Stimulated activated CD4-positive, alpha-beta T cell treated with anti-CD3 and anti-CD28 coated beads, TNF-alpha, amount 100 ng/mL, for 4 hours (primary cell): ENCODE measurements at places on chromosomes 1 and 21.

DNA sequence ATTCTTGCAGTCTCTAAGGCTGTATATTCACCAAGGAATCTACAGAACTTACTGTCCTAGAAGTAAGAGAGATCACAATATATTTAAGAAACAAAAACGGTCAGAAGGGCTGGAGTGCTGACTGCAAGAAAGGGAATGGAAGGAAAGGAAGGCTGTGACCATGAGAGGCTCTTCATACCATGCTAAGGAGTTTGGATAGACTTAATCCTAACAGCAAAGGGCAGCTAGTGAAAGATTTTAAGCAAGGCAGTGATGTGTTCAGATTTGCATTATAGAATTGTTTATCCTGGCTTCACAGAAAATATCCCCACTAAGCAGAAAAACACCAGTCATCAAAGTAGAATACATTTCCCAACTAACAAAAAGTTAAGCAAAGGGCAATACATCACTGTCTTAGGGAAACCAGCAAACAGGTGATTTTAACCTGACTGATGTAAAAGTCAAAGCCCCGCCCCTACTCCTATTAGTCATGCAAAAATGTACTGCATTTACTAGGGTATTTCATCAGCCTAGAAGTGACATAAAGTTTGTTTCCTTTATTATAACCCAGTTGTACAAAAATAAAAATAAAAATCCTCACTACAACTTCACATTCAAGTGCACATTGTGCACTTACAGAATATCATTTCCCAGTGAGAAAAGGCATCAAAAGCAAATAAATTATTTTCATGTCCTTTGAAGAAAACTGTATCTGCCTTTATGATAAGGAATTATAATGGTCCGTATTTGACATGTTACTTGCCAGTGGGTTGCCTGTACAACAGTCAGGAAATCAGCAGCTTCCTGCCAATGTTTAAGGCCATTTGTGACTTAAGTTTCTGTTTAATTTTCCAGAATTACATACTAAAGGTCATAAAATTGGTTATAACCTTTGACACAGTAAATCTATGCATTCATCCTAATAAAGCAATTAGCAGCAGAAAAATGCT, 17.2 kb downstream of the JAK1 start:
- DNase-seq = no peak

GRCh38 chr1:17915511-17916197, 160.5 kb downstream of the ACTL8 start:
- no peak for DNase-seq

GRCh38 chr1:64508629-64509028, 38.7 kb downstream of the CACHD1 start:
- no peak for DNase-seq

DNA sequence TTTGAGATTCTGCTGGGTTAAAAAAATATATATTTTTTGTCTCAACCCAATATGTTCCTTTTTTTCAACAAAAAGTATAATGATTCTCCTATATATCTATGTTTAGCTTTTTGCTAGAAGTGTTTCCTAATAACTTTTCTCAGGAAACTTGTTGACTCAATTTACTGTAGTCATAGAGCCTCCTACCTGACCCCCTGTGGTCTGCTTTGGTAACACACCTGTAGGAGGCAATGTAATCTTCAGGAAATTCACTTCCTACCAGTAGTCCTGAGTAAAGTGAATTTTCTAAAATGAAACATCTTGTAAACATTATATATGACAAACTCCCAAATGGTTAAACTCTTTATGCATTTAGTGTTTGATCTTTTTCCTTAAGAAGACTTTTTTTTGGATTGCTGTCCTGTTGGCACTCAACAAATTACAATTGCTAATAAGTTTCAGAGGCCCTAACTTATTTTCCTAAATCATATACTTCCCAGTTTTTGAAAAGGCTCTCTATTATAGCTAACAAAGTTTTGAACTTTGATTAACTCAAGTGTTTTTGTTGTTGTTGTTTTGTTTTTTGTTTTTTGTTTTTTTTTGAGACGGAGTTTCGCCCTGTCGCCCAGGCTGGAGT, 118.3 kb downstream of the OLFML2B start:
- DNase-seq = no peak

DNA sequence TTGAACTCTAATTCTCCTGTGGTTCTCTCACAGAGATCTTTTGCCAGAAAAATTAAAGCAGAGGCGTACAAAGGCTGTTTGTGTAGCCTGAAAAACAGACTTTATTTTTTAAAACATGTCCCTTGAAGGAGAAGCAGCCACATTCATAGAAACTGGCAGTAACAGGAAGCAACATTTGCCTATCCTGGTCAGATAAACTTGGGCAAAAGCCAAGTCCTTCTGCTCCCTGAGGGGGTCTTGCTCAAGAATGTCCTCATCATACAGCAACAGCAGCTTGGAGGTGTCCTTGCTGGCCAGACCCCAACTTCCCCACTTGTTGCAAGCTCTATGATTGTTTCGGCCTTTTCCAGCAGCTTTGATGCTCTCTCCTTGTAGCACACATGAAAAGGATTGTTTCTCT, 36.3 kb downstream of the MSTO1 start:
- DNase-seq = no peak
